CD4-positive, alpha-beta T cell treated with Interleukin-4 for 1 hour (primary cell): ENCODE measurements at places on chromosomes 11 and 22.

DNA sequence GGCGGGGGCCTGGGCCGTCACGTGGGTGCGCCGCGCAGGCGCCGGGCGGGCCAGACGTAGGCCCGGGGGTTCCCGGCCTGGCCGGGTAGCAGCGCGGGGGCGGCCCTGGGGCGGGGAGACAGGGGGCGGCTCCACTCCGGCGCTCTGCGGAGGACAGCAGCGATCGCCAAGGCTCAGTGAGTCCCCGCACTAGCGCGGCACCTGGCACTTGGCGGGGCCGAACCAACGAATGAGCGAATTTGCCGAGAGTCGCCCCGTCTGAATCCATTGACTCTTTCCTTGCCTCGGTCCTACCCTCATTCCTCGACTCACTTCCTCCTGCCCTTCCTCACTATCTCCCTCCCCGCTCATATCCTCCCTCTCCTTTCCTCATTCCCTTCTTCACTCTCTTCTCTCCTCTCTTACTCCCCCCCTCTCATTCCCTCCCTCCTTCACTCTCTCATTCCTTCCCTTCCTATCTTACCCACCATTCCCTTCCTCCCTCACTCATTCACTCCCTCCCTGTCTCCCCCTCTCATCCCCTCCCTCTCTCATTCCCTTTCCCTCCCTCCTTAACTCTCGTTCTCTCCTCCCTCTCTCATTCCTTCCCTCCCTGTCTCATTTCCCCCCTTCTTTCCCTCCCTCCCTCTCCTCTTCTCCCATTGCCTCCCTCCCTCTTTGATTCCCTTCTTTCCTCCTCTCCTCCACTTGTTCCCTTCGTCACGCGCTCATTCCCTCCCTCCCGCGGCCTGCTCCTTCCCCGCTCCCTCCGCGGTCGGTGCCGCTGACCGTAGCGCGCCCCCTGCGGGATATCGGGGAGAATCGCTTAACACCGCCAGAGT, 476 bp upstream of the KLHL22 start:
- peak; percentile 91 for DNase-seq

DNA sequence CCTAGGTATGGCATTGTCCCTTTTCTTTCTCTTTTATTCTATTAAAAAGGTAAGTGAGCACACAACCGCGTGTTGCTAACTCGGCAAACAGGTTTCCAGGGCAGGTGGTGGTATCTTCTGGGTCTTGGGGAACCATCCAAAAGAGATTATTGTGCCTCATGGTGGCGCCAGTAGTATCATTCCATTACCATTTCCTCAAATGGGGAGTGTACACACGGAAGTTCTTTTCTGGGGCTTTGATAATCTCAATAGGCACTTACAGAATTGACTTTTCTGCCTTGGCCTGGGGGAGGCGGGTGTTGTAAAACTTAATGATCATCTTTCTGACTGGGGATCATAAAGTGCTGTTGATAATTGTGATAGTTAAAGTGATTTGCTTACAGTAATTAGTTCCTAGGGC, 234.1 kb downstream of the KIRREL3 start:
- DNase-seq, result no peak

DNA sequence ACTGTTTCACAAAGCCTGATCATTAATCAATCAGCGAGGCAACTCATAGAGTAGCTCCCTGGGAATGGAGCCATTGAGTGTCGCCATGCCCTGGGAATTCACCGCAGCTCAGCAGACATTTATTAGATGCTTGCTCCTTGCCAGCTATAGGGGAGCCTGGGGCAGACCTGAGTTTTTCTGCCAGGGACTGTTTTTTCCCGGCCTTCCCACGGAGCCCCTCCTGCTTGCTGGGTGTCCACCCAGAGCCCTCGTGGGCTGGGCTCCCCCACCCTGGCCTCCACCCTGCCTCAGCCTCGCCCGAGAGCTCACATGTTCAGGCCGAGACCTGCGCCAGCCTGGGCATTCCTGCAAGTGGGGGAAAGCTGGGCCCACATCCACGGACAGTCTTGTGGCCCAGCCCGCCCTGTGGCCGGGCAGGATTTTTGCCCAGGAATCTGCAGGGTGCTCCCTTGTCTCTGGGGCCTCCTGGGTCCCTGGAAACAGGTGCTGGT, 64.9 kb downstream of the SMIM38 start:
- no peak for DNase-seq

DNA sequence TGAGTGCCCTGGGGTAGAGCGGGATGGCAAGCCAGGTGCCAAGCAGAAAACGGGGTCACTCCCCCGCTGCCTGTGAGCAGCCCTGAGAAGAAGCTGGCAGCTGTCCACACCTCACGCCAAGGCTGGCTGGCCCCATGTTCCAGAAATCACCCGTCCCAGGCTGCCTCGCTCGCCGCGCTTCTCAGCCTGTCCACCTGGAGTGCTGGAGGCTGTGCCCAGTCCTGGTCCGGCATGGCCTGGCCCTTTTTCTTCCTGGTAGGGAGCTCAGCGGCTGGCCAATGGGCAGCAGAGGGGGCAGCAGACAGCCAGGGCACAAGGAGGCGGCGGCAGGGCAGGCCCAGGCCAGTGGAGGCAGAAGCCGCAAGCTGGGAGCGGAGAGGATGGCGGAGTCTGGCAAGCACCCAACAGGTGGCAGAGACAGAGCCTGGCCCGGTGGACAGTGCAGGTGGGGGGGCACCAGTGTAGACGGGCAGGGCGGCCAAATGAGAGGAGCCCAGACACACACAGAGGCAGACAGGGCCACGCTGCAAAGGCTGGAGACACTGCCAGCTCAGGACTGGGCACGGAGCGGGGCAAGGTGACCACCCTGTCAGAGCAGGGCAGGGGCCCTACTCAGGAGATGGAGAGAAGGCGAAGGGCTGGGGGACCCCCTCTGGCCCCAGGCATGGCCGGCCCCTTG, 37.2 kb upstream of the TH start:
- DNase-seq, result no peak

GRCh38 chr11:788953-789940, 643 bp downstream of the CEND1 start:
- no peak for DNase-seq

DNA sequence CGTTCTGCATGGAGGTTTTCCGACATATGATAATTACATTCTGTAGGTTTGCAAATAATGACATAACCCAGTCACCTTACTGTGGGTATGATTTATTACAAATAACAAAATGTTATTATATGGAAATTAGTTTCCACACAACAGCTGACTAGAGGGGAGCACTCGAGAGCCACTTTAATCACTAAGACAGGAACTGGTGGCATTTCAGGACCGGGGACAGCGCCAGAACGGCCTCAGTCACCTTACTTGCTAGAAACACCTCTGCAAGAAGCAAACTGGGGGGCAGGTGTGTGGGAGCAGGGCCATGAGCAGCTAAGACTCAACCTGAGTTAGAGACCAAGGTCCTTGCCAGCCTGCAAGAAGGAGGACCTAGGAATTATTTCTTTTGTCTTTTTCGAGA, 199.9 kb downstream of the DSCAML1 start:
- no peak for DNase-seq

GRCh38 chr22:36577019-36577418, 48.1 kb upstream of the EIF3D start:
- DNase-seq, result no peak

DNA sequence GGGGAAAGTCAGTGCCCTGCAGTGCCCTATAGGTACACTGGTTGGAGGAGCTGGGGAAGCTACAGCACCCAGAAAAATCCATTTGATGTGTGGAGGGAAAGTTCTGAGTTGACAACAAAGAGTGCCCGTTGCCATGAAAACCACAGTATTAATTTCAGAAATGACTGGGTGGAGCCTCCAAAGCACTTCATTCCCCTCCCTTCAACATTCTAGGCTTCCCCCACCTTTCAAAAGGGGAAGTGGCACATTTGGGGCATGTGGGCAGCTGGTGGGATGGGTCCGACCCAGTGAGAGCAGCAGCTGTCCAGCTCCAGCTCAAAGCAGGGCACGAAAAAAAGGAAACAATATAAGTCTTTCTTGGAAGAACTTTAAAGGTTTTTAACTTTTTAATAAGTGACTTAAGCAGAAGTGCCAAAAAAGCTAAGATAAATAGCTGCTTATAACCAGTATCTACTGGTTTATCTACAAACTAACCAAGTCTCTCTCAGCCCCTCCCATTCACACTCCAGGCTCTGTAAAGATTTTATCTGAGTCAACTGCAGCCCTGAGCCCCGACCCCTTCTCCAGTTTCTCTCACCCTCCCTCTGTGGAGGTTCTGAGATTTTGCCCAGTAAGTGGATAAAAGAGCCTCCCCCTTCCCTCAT, 9.0 kb upstream of the AHNAK start:
- peak; percentile 95 for DNase-seq

DNA sequence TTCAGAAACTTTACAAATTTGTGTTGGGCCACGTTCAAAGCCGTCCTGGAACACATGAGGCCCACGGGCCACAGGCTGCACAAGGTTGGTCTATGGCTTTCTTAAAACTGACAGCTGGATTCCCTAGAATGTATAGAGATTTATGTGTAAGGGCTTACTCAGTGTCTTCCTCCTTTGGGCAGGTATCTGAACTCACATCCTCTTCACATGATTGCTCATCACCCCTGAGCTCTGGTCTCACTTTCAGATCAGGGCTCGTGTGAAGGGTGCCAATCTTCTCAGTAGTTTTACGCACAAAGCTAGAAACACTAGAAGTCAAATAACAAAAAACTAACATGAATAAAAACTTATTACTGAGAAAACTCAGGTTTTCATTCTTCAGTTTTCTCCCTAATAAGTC, 27.1 kb downstream of the HPS5 start:
- DNase-seq, result no peak

GRCh38 chr22:49303061-49303735, 524.5 kb downstream of the BRD1 start:
- no peak for DNase-seq

DNA sequence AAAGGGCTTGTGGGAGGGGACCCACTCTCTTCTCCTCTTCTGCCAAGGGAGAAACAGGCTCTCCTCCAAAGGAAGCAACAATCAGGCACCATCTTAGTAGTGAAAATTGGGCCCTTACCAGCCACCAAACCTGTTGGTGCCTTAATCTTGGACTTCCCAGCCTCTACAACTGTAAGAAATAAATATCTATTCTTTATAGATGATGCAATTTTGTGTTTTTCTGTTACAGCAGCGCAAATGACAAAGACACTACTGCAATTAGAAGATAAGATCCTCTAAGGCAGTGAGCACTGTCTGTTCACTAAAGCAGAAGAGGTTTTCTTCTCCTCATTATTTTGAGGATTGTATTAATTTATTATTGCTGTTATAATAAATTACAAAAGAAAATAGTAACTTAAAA, 691.4 kb upstream of the CCDC179 start:
- DNase-seq, result no peak

DNA sequence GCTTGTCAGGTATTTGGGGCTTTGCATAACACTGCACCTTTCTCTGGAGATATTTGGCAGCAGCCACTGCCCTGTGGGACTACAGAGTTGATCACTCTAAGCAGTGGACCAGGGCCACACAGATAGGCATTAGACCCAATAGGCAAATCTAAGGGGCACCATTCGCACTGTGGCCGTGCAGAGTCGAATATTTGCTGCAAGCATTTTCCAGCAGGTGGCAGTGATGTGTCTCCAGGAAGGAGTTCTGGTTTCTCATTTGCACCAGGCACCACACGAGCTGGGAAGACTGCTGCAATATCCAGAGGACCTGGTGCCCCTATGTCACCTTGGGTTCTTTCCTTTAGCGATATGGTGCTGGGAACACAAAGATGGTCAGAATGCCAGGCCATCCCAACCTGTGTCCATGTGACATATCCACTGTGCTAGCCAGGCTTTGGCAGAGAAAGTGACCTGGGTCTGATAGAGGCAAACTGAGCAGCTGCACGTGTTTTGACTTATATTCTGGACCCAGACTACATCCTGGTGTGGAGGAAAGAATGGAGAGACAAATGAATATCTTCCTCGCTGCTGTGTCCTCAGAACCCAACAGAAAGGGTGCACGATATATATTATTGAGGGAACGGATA, 318.7 kb downstream of the BUD13 start:
- DNase-seq, result peak; percentile 9

- DNase-seq, result no peak
Observed at GRCh38 chr11:74742070-74742469, 6.6 kb upstream of the RNF169 start.

GRCh38 chr11:130088919-130089673, 19.4 kb downstream of the APLP2 start:
- no peak for DNase-seq

DNA sequence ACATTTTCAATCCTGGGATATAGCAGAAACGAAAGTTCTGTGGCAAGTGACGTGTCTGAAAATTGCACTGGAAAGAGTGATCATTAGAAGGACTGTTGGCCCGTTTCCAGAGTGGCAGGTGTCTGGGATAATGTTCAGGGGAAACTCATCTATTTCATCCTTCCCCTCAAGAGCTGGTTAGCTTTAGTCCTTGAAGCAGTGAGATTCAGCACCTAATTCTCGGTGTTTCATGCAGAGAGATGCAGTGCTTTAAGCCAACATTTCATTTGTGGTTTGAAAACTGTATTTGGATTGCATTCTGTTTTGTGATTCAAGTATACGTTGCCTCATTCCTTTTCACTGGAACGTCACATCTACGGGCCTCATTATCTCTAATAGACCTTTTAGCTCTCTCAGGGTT, 205.0 kb upstream of the RAG2 start:
- DNase-seq, result no peak

DNA sequence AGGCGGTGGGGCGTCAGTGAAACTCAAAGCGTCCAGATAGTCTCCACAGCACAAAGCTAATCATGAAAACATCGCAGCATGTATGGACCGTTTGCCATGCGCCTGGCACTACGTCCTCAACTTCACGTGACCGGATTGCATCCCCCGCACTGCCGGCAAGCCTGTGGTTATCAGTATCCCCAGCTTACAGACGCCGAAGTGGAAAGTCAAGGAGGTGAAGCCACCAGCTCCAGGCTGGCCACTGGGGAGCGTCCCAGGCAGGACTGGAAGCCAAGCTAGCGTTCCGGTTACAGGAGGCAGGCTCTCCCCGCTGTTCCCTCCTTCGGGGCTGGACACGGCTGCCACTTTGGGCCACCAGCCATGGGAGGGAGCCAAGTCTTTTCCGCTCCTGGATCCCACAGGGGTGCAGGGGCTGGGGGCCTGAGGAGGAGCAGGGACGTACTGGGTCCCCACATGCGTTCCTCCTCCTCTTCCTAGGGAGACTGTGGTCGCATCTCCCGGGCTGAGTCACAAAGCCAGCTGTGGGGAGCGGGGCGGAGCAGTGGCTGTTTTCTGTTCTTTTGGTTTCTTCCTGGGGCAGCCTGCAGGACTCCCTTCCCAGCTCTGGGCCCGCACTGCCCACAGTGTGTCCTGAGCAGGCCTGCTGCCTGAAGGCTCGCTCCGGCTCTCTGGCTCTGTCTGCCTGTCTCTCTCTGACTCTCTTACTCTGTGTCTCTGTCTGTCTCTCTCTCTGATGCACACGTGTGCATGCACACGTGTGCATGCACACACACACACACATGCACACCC, 4.3 kb upstream of the OSBPL5 start:
- DNase-seq, result no peak

GRCh38 chr11:4102711-4103110, 8.1 kb downstream of the RRM1 start:
- no peak for DNase-seq

- DNase-seq, result no peak
Observed at GRCh38 chr11:90757849-90758494, 535.1 kb upstream of the CHORDC1 start.

GRCh38 chr11:34305780-34306179, 52.0 kb downstream of the ABTB2 start:
- DNase-seq, result no peak
